ENCODE measurements at places on chromosomes 3 and 15.

- no peak for DNase-seq
Observed at GRCh38 chr3:146093896-146094295, 67.1 kb downstream of the PLOD2 start.

- peak; percentile 51 for DNase-seq
Observed at GRCh38 chr3:142586803-142587406, 8.4 kb upstream of the ATR start.

- DNase-seq: no peak
Observed at GRCh38 chr15:29070471-29071231, 184.9 kb downstream of the APBA2 start.

DNA sequence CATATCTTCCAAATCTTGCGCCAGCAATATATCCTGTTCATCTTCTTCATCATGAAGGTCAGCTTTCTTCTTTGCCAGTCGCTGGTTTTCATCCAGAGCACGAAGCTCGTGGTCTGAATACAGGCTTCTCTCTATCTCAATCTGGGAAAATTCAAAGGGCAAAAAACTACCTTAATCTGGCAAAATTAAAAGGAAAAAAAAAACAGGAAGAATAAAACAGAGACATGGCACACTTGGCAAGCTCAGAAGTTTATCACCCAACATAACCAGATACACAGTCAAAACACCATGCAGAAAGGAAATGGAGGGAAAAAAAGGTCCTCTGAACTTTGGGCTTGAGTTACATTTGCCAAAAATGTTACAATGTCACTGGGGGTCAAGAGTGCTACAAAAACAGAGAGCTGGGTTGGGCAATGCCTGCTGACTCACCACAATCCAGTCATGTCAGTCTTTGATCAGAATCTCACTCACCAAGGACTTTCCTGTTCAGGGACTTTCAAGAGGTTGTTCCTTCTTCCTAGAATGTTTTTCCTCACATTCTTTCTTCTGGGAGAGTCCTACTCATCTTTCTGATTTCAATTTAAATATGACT, 1.5 kb downstream of the MRPL46 start:
- peak; percentile 37 for DNase-seq

DNA sequence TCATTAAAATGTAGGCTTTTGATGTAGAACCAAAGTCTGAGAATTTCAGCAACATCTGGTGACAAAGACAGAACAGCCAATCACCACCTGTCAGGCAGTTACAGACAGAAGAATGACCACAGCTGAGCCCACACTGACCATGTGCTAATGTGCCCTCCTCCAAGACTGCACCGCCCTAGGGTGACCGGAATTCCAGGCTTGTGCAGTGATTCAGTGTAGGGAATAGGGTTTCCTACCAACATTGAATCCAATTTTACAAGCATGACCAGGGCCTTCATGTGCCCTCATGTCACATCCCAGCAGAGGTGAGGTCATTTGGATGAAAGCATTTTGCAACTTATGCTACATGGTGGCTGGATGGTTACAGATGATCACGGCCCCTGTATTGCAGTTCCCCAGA, 412.5 kb downstream of the SOX2 start:
- no peak for DNase-seq

DNA sequence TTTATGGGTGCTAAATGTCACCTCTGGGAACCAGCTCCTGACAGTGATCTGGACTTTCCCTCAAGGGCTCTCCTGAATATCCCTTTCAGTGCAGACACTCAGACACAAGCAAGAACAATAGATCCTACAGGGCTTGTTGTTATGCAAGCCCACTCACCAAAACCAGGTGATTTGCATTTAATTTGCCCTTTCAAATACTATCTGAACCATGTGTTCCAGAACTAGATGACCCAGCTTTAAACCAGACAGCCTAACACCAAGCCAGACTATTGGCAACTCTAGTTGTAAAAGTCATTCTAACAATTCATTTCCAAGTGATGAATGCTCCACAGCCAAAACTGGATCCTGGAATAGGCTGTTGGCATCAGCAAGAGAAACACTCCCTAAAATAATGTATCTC, 5.6 kb upstream of the ATP8B4 start:
- no peak for DNase-seq

DNA sequence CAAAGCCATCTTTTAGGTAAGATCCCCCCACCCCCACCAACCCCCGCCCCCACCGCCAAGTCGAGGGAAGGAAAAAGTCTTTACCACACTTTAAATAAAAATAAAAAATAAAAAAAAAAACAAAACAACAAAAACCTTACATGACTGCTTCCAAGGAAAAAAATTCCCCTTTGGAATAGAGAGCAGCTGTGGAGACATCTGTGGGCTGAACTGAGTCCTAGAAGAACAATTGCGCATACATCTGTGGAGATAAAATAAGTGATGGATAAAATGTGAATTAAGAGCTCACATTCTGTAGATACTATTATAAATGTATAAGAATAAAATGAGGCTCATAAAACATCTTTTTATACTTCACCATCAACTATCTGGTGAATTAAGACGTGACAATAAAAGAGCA, 601.7 kb upstream of the AGTR1 start:
- no peak for DNase-seq

All from hepatic stellate cell (primary cell).